ENCODE measurements at places on chromosomes 1 and 21.

DNA sequence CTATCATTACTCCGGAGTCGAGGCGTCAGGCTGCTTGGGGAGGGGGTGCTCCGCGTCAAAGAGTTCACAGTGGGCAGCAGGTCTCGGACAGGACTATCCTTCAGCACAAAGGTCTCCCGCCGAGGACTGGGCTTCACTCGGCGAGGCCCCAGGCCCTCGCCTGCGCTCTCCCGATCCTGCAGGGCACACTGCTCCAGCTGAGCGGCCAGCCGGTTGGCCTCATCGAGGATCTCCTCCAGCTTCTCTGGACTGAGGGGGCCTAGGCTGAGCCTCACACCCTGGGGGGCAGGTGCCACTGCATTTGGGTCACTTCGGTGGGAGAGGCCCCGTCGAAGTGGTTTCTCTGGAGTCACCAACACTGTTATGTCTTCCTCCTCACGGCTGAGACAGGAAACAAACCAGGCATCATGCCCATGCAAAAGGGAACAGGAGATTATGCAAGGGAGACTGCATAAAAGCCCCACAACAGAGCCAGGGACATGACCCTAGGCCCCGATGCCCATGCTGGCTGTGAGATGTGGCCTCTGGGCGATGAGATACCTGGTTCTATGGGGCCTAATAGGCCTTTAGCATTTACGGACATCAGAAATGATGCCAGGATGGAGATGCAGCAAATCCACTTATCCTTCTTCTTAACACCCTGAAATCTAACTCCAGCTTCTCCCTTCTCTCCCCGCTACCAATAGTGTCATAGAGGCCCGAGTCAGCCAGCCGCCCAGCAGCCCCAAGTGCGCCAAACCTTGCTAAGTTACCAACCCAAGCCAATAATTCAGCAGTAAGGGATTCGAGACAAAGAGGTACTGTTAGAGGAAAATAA, 1.1 kb downstream of the PSRC1 start:
- DNase-seq = no peak

- no peak for DNase-seq
These were observed 15.7 kb upstream of the C1orf146 start for GRCh38 chr1:92201973-92202372.

DNA sequence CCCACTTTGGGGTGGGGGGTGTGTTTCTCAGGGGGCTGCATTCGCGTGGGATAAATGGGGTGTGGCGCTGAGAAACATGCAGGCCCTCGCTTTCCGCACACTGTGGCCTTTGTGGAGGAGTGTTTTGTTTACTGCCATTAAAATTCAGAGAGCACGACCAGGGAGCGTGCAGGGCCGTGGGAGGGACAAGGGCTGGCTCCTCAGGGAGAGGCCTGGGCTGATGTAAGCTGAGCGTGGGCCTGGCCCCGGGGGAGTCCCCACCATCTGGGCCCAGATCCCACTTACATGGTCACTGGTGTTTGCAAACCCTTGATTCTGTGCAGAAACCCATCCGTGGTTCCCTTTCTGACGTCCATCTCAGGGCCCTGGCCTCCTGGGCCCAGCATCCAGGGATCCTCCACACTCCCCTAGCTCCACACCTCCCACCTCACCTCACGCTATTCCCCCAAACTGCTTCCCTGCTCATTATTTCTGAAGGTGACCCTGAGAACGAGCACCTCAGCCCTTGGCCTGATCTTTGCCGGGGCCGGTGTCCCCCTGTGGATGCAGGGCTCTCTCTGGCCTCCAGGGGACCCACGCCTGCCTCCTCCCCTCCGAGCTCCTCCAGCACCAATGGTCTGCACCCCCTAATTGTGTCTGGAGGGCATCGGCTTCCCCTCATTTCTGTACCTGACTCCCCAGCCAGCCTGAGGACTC, 92.5 kb upstream of the SIM2 start:
- no peak for DNase-seq

GRCh38 chr21:25186273-25186672, 421.0 kb downstream of the MRPL39 start:
- no peak for DNase-seq

DNA sequence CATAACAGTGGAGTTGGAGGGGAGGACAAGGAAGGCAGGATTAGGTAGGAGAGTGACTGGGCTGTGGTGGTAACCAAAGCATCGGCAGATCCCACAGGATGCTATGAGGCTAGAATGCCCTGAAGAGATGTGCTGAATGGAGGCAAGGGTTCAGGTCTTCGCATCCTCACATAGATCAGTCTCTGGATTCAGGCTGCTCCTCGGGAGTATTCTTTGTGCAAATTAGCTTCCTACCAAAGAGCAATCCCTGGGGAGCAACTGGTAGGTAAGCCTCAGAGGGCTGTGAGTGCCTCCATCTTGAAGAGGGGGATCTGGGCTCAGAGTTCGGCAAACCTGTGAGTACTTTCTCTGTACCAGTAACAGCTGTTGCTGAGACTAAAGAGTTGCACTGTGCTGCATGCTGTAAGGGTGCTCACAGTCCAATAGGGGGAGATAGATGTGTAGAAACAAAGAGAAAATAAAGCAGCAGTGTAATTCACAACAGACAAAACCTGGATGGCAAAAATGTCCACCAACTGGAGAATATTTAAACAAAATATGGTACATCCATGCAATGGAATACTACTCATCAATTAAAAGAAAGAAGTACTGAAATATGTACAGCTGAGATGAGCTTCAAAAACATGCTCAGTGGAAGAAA, 322.4 kb upstream of the DEPDC1 start:
- peak; percentile 18 for DNase-seq

DNA sequence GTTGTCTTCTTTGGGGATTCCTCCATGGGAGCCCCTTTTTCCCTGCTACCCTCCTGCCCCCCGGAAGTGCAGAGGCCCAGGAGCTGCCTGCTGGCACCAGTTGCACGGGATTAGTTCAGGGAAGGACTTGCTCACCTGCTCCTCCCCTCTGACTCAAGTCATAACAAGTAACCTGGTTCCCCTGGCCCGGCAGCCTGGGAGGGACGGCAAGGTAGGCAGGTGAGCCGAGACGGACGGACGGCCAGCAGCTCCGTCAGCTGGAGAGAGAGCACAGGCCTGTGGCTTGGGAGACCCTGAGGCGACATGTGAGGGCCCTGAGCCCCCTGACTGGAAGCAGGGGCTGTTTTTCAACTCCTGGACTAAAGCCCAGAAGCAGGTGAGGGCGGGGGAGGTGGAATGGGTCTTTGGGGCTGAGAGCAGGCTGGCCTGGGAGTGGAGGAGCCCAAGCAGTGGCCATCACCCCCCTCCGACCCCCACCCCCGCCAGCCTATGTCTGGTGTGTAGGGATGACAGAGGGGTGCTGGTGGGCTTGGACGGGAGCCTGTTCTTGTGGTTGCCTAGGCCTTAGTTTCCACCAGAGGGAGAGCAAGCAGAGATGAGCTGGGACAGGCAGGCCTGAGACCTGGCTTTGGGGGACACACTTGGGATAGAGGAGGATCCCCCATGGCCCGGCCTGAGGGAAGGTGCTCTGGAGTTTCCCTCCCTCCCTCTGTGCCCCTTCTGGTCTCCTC, at the start of gene INAVA:
INAVA (plus strand) TSS at position 189 of the 731 bp plus-strand sequence. CDS start 3,501 bp downstream, outside the sequence.
- no peak for DNase-seq

DNA sequence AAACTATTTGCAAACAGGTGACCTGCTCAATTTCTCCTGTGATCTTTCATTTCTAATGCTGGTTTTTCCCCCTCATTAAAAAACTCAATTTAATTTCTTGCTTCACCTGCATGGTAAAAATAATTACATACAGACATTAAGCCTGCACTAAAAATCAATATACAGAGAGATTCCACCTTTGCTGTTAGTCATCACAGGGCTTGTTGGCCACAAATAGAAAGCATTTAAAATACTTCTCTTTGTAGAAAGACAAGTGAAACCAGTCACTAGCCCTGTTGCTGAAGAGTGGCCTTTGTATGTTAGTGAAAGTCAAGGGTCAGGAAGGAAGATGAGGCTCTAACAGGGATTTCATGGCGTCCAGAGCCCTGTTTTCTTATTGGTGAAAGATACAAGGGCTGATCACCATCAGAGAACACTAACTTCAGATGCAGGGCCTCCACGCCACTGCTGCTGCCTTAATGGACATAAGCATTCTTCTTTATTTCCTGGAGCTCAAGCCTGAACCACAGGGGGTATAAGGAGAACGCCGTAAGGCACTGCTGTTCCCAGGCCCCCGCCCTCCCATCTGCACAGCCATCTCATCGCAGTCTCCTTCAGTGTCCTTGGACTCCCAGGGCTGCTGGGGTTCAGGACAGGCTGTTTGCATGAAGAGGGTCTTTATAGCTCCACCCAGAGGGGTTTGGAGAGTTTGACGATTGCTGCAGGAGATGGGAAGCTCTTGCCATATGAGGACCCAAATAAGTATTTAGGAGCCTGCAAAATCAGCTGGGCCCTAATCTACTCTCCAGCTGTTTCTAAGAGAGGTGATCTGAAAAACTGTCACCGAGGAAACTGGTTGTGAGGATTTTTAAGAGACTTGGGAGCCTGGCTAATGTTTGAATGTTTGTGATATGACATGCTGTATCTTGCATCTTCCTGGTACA, 117.3 kb upstream of the IRF2BP2 start:
- peak; percentile 54 for DNase-seq

- no peak for DNase-seq
These were observed 269.5 kb downstream of the NPHP4 start for GRCh38 chr1:5722635-5723164.

DNA sequence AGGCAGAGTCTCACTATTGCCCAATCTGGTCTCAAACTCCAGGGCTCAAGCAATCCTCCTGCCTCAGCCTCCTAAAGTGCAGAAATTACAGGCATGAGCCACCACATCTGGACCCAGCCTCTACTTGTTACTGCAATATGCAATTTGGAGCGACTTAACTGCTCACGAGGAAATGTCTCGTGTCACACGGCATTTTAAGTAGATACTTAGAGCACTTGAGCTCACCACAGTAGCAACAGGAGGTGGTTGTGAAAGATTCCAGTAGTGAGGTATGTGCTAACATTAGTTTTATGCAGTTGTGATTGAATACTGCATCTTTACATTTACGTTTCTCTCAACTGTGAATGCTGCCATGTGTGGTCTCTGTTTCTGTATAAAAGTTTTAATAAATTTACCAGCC, 5.8 kb upstream of the NDUFV3 start:
- DNase-seq = no peak

Data from astrocyte of the spinal cord (primary cell).